ENCODE measurements at places on chromosomes 4 and X.

DNA sequence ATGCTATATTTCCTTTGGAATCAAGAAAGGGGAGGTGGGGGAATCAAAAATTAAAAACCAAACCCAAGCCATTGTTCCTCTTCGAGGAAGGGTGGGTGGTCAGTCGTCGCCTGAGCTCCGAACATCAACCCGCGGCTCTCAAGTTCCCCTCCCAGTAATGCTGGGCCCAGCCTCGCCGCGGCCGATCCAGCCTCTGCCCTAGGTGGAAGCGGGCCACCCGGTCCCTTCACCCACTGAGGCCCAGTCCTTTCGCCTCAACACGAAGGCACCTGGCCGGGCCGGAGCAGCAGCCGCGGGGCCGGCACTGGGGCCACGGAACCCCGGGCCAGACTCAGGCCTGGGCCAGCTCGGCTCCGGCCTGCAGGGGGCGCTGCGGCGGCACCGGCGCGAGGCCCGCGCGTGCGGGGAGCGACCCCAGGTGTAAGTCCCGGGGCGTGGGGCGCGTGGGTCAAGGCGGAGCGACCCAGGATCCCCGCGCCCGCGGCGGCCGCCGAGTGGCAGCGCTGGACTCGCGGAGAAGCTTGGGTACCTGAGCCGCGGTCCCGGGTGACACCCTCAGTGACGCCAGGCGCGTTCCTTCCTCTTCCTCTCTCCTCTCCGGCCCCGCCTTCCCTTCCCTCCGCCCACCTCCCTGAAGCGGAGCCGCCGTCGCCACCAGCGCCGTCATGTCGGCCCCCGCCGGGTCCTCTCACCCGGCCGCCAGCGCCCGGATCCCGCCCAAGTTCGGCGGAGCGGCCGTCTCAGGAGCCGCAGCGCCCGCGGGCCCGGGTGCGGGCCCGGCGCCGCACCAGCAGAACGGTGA lies at the start of gene SEC24B:
SEC24B (plus strand) TSS at position 611 of the 802 bp plus-strand sequence; CDS start at position 666, 55 bp downstream.
- DNase-seq, result peak; percentile 93

GRCh38 chr4:22999419-22999818 lies 306.7 kb downstream of the GBA3 start:
- DNase-seq, result no peak

DNA sequence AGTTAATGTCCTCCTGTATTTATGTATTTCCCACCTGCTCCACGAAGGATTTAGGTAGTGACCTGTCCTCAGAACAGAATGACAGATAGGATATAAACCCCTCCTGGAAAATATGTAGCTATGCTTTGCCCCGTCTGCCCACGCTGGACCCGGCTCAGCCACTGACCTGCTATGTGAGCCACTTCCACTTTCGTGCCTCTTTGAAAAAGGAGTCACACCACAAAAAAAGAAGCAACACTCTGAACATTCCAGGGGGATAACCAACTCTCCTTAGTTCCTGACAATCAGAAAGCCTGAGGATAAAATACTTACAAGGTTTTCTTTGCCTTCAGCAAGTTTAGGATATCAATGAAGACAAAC lies 11.1 kb downstream of the ACSL1 start:
- no peak for DNase-seq

GRCh38 chr4:152997771-152998487 lies 61.8 kb downstream of the FHDC1 start:
- DNase-seq, result no peak

DNA sequence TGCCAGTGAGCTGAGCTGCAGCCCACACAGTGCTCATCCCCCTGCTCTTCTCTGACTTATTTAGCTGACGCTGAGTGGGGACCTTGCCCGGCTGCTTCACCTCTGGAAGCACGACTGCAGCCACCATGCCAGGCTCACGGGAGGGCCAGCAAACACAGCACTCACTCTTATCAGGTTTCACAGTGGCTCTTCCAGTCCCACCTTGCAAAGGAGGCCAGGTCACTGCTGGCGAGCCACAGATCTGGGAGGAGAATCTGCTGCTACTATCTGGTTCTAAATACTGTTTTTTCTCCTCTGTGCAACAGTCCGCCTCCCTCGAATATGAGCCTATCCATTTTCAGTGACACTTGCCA lies 6.7 kb upstream of the SPON2 start:
- no peak for DNase-seq

GRCh38 chr4:67853336-67853735 lies 30.5 kb downstream of the TMPRSS11D start:
- no peak for DNase-seq
